ENCODE measurements at places on chromosomes 4 and X.

DNA sequence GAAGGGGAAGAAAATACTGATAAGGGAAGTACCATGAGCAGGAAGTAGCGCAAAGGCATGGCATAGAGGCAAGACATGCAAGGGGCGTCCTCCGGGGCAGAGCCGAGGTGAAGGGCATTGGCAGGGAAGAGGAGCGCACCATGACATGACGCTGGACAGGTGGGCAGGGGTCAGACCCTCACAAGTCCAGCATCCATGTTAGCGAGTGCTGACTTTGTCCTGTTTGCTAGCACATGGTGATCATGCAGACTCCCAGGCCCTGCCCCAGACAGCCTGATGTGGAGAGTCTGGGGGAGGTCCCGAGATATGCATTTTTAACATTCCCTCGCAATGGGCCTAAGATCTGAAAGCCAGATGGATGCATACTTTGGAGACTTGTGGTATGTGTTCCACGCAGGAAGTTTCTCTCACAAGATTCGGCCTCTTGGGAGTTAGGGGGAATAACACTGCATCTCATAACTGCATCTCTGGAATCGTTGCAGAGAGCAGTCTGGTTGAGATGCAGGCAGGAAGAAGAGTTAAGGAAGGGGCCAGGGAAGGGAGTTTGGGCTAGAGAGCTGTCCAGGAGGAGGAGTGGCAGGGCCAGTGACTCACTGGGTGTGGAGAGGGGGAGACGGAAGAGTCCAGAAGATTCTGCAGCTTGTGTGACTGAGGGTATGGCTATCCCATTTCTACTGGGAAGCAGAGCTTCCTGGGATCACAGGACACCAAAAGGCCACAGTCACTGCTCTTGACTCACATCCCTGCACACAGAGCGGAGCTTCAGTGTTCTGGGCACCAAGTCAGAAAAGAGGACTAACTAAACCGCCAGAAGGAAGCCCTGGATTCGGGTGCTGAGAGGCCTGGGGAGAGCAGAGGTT is 59.7 kb downstream of the FAM184B start:
- DNase-seq, result no peak

- DNase-seq, result no peak
Observed at GRCh38 chrX:77160301-77160700, 286.9 kb upstream of the FGF16 start.

GRCh38 chrX:78747489-78747888 is at the start of gene LPAR4:
Gene LPAR4, plus strand, starts transcription at chrX:78747720. Its CDS starts 7,150 bp downstream, at chrX:78754870.
- DNase-seq, result no peak

DNA sequence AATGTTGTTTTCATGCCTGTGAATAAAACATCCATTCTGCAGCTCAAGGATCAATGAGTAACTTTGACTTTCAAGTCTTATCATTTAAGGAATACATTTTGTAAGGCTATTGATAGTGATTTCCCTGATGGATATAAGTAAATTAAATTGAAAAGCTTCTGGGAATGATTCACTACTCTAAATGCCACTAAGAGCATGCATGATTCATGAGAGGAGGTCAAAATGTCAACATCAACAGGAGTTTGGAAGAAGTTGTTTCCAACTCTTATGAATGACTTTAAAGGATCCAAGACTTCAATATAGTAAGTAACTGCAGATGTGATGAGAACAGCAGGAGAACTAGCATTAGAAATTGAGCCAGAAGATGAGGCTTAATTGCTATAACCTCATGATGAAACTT is 1487.3 kb downstream of the PCDH7 start:
- DNase-seq, result no peak

GRCh38 chr4:26763648-26764047 is 97.0 kb upstream of the STIM2 start:
- DNase-seq, result no peak

- no peak for DNase-seq
Observed at GRCh38 chr4:78923464-78924312, 15.6 kb downstream of the PAQR3 start.

DNA sequence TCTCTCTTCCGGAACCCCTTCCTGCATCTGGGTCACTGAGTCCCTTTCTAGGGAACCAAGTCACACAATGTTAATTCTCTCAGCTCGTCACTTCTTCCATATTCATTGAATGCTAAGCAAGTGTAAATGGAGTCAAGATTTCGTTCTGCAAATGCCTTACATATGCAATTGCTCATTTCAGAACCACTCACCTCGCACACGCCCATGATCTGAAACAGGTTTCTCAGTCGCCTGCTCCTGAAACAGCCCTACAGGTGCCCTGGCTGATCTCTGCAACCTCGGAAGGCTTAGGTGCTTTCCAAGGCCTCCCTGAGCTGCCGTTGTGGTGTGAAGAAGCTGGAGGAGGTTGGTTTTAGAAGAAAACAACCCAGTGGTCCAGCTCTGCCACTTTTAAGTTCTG is 100.8 kb upstream of the MSX1 start:
- DNase-seq, result no peak

DNA sequence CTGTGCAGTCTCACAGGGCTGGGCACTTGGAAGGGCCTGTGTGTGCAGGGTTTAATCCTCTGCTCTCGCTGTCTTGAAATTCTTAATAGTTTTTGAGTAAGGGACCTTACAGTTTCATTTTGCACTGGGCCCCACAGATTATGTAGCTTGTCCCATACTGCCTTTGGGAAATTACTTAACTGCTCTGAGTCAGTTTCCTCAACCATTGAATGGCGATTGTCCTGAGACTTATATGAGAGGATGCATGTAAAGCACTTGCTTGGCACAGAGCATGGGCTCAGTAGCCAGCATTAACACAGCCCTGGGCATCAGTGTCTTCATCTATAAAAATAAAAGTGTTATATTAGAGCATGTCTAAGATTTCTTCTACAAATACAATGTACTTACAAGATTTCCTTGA is 55.8 kb downstream of the CLCN5 start:
- DNase-seq, result no peak

- DNase-seq, result no peak
Observed at GRCh38 chr4:168388890-168389289, 70.3 kb upstream of the DDX60 start.

GRCh38 chrX:39019056-39019455 is 217.8 kb downstream of the MID1IP1 start:
- no peak for DNase-seq

- DNase-seq, result no peak
Observed at GRCh38 chr4:11469650-11470437, 41.1 kb upstream of the HS3ST1 start.

- no peak for DNase-seq
Observed at GRCh38 chrX:68710870-68711576, 63.6 kb downstream of the STARD8 start.

DNA sequence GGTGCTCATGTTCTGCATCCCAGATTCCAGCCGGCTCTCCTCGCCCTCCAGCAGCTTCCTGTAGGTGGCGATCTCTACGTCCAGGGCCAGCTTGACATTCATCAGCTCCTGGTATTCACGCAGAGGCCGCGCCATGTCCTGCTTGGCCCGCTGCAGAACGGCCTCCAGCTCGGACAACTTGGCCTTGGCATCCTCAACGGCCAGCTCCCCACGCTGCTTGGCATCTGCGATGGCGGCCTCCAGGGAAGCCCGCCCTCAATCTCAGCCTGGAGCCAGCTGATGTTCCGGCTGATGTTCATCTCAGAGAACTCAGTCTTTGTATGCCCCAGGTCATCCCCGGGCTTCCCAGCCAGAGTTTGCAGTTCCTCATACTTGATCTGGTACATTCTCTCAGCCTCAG is 431.8 kb upstream of the DIPK2B start:
- no peak for DNase-seq

GRCh38 chr4:182810103-182810615 is 107.0 kb downstream of the DCTD start:
- no peak for DNase-seq

GRCh38 chr4:14233126-14233525 is 605.6 kb upstream of the BOD1L1 start:
- no peak for DNase-seq

DNA sequence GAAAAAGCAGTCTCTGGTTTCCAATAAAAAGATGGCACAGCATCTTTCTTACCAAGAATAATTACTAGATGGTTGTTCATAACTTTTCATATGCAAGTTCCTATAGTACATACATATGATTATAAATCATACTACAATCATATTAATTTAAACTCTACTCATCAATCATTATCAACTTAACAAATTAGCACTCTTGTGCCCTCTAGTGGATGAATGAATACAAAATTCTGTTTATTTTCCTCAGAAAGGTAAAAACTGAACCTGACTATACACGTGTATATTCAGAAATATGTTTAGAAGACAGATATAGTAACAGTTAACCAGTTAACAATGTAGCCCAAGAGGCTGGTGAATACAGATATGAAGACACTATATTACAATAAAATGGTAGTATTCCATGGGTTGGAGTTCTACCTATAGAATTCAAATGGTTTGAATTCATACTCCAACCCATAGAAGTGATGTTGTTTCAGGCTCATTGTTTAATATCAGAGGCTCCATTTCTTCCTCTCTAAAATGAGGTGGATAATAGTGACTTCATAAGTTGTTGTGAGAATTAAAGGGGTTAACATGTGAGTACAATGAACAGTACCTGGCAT is 100.0 kb downstream of the ADAMTS3 start:
- DNase-seq, result no peak

DNA sequence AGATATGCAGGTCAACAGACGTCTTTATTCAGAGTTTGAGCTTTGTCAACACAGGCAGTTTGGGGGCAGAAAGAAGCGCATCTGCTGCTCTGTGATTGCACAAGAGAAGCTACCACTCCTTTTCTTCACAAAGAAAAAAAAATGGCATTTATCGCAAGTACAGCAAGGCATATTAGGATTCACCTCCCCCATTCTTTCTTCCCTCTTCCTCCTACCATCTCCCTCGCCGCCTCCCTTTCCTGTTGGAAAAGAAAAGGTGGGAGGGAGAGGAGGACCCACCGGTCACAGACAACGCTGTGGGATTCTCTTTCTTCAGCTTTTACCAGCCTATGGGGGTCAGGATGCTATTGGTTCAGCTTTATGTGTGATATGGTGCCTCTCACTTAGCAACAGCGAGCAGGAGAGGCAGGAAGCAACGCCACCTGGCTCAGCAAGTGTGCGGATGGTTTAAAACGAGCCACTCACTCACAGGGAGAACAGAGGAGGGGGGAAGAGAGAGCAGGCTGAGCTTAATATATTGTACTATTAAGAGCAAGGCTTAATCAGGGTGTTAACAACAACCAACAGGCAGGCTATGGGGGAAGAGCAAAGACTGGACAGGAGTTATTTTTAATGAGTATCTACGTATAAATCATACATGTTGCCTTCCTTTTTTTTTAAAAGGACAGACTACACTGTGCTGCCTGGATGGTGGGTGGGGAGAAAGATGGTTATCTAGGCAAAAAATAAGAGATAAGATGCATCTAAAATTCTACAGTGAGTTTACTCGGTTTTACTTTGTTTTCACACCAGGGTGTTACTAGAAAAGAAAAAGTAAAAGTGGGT is 104.7 kb downstream of the MAML3 start:
- peak; percentile 76 for DNase-seq

DNA sequence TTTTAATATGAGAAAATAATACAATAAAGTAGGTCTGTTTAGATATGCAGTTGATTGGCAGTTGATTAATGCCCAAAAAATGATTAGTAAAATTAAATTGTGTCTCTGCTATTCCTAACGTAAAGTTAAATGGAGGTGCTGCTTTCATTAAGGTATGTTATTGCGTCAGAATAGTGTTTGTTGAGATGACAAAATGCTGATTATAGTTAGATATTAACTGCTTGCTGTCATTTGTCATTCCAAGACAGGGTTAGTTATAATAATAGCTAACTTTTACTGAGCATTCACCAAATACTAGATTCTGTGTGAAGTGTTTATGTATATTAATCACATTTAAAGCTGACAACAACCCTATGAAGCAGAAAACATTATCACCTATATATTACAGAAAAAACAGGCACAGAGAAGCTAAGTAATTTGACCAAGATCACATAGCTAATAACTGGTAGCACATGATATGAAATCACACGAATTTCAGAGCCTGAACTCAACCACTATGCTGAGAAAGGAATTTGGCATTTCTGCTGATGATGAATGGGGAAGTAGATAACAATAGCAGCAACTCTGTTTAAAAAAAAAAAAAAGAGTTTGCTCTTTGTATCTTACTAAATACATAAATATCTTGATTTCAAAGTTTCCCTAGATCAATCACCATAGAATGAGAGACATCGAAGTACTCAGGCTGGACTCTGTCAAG is 59.7 kb upstream of the WDR44 start:
- DNase-seq, result no peak

GRCh38 chrX:17520016-17520615 is 145.1 kb downstream of the NHS start:
- DNase-seq, result no peak

GRCh38 chr4:121213940-121214339 is 49.8 kb upstream of the TNIP3 start:
- no peak for DNase-seq

DNA sequence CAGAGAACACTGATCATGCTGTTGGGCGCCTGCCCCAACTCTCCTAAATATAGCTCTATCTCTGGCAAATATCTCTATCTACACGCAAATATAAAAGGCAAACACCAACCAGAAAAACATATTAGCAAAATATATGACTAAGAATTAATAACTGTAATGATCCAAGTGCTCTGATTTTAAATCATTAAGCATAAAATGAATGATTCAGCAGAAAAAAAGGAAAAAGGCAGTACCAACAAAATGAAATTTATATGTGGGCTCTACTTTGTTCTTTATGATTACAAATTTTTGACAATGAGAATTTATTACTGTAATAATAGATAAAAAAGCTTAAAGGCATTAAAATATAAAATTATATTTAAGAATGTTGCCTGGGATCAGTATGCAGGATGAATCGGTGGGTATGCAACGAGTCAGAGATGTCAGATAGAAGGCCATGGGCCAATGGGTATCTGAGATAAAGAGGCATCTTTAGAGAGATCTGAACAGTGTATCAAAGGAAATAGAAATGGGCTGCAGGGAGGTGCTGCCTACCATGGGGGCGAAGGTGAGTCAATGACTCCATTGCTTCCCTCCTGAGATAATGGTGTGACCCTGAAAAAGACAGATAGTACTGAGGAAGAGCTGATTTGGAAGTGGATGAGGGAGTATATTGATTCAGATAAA is 234.8 kb downstream of the SCFD2 start:
- DNase-seq, result no peak

GRCh38 chrX:15804563-15804962 is 14.3 kb downstream of the ZRSR2 start:
- DNase-seq, result no peak

- DNase-seq, result peak; percentile 8
Observed at GRCh38 chrX:115233497-115234455, at the start of gene LRCH2. Gene LRCH2, minus strand, starts transcription at chrX:115234096. Its CDS starts 55 bp downstream, at chrX:115234041.

DNA sequence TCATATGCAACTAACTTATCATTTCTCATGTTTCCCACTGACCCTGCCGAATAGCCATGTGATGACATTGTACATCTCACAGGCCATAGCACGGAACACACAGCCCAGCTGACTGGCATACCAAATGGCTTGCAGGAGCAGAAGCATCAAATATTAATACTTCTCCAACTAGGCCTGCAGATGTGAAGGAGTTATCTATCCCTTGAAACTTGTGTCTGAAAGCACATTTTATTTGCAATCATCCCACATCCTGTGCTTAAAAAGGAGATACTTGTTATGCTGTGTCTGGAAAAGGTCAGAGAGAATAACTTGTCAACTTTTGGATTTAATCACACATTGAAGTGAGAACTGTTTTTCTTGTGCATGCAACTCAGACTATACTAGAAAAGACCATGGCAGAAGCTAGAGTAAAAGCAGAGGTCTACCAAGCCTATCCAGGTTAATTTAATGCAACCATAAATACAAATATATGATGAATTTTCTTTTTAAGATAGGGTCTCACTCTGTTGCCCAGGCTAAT is 100.4 kb downstream of the IRF2 start:
- no peak for DNase-seq
